Stimulated activated CD4-positive, alpha-beta T cell treated with anti-CD3 and anti-CD28 coated beads, Interleukin-15, amount 100 ng/mL, for 1 hour (primary cell): ENCODE measurements at places on chromosomes 16 and 17.

- DNase-seq, result no peak
These were observed 16.1 kb downstream of the GNAO1 start for GRCh38 chr16:56207421-56207820.

DNA sequence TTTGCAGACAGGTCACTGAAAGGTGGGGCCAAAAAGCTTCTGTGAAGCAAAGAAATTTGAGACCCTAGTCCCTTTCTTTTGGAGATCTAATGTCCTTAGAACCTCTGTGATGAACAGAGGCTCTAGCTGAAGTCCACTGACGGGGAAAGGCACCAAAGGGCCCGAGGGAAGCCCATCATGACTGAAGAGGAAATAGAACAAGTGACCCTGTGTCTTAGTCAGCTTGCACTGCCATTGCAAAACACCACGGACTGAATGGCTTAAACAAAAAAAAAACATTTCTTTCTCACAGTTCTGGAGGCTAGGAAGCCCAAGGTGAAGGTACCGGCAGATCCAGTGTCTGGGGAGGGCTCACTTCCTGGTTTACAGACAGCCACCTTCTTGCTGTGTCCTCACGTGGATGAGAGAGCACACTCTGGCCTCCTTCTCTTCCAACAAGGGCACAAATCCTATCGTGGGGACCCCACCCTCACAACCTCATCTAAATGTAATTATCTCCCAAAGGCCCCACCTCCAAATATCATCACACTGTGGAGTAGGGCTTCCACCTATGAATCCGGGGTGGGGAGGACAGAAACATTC, 24.3 kb upstream of the ASGR2 start:
- no peak for DNase-seq

GRCh38 chr17:70238646-70239045, 69.3 kb downstream of the KCNJ2 start:
- no peak for DNase-seq

GRCh38 chr16:68473358-68474070, 25.2 kb upstream of the SMPD3 start:
- DNase-seq, result no peak
